ENCODE measurements at places on chromosomes 1 and 21. TPM values are rescaled to one million over a fixed set of nuclear protein-coding genes. Genes with fewer than 3 reads are reported as not detected.

OVAAL gene
- total RNA-seq, result not detected

AIRE gene
- not detected for total RNA-seq

SPRR2E gene
- not detected for total RNA-seq

LIN28A gene
- not detected for total RNA-seq

SELENBP1 gene
- total RNA-seq, result not detected

PPFIA4 gene
- total RNA-seq, result 56.4 TPM

TRIM62 gene
- total RNA-seq, result 3.6 TPM

DCAF6 gene
- 25.6 TPM for total RNA-seq

GABRD gene
- total RNA-seq, result not detected

APH1A gene
- total RNA-seq, result 62.4 TPM

NHLH2 gene
- total RNA-seq, result not detected

CLCA2 gene
- total RNA-seq, result not detected

GJA9 gene
- total RNA-seq, result not detected

HDAC1 gene
- total RNA-seq, result 146 TPM

SHISAL2A gene
- total RNA-seq, result 9.8 TPM

ACTN2 gene
- total RNA-seq, result 0.44 TPM

GPR153 gene
- total RNA-seq, result 0.25 TPM

WDR64 gene
- total RNA-seq, result not detected

DIRAS3 gene
- total RNA-seq, result not detected

SPATA17 gene
- not detected for total RNA-seq

SMIM1 gene
- 4.2 TPM for total RNA-seq

PSEN2 gene
- 2.2 TPM for total RNA-seq

NTMT2 gene
- not detected for total RNA-seq

TSPEAR gene
- not detected for total RNA-seq

GNG12 gene
- total RNA-seq, result 0.07 TPM

C1orf115 gene
- total RNA-seq, result 0.78 TPM

MIXL1 gene
- not detected for total RNA-seq

EDARADD gene
- 2.8 TPM for total RNA-seq

OR2T33 gene
- total RNA-seq, result not detected

SLAMF7 gene
- total RNA-seq, result 40.3 TPM

OR2L8 gene
- not detected for total RNA-seq

PLPPR5 gene
- not detected for total RNA-seq

LYPLAL1 gene
- total RNA-seq, result 25.3 TPM

REN gene
- total RNA-seq, result not detected

DNM3 gene
- total RNA-seq, result 1.1 TPM

GBP5 gene
- total RNA-seq, result 122 TPM

ANKRD35 gene
- 0.30 TPM for total RNA-seq

CELA3B gene
- total RNA-seq, result not detected

DIO1 gene
- not detected for total RNA-seq

ACTA1 gene
- not detected for total RNA-seq

FAM72D gene
- 25.9 TPM for total RNA-seq

ETV3L gene
- not detected for total RNA-seq
